Pancreas (tissue), 10 donors: ENCODE measurements at places on chromosomes 3 and 15. TPM values are rescaled to one million over a fixed set of nuclear protein-coding genes. Genes with fewer than 3 reads are reported as not detected.

GRCh38 chr3:89311581-89311980 lies 204.2 kb downstream of the EPHA3 start:
- no peak for DNase-seq

GRCh38 chr15:74497584-74497983 lies 36.6 kb upstream of the UBL7 start:
- DNase-seq: no peak

DNA sequence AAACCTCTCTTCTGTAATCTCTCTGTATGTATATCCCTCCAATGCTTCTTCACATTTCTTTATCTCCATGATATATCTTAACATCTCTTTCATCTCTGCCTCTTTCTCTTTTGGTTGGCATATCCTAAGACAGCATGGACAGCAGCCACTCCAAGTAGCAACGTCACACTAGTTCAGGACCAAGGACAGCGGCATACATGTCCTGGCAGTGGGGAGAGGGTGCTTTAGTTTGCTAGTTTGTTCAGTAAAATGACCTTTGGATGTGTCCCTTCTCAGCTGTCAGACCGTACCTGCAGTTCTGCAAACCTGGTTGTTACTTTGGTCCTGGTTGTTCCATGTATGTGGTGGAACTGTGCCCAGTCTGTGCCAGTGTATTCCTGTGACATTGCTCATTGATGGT lies 225.6 kb upstream of the ROPN1 start:
- DNase-seq: no peak

DNA sequence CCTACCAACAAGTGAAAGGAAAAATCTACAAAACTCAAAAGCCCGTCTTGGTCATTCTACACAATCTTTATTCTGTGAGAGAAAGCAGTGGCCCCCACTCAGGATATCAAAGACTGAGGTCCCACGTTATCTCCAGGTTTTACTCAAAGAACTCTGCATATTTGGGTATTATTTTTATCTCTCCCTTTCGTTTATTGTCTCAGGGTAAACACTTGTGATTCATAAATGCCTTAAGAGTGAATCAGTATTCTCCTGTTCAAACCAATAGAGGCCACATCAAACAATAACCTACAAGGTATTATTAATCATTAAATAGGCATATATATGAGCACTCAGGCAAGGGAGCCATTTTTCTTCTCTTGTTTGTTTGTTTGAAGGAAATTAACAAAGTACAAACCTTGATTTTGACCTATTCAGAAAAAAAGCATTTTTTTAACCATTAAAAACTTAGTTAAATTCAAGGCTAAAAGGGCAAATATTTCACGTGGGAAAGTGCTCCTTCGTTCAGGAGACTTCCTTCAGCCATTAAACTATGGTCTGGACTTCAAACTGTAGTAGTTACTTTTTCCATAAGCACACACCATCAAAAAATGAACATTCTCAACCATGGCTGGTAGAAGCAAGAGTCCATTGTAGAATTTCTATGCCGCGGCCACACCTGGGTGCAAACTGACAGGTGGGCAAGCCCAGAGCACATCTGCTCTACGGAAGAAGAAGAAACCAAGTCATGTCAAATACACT lies 13.9 kb upstream of the HES1 start:
- no peak for DNase-seq

The ELL3 gene
- total RNA-seq: 2.2 TPM

The UACA gene
- 20.0 TPM for total RNA-seq

The ROPN1 gene
- total RNA-seq: not detected

The CHDH gene
- 20.5 TPM for total RNA-seq

The TMEM158 gene
- 1.8 TPM for total RNA-seq
